Erythroblast (primary cell): ENCODE measurements at places on chromosomes 7 and 10.

- peak; percentile 26 for DNase-seq
These were observed 3.0 kb downstream of the KMT2E start for GRCh38 chr7:105016709-105017656.

GRCh38 chr7:55084307-55084706 is 65.5 kb downstream of the EGFR start:
- no peak for DNase-seq

- no peak for DNase-seq
These were observed 124.9 kb upstream of the HDAC9 start for GRCh38 chr7:18370633-18371032.

GRCh38 chr7:46811529-46811928 is 770.4 kb downstream of the TNS3 start:
- DNase-seq = no peak

GRCh38 chr10:34547291-34547690 is 267.8 kb downstream of the PARD3 start:
- DNase-seq = no peak

- DNase-seq = no peak
These were observed 82.9 kb upstream of the PDCD4 start for GRCh38 chr10:110788620-110789385.

- no peak for DNase-seq
These were observed 24.5 kb downstream of the PITRM1 start for GRCh38 chr10:3148041-3148440.

DNA sequence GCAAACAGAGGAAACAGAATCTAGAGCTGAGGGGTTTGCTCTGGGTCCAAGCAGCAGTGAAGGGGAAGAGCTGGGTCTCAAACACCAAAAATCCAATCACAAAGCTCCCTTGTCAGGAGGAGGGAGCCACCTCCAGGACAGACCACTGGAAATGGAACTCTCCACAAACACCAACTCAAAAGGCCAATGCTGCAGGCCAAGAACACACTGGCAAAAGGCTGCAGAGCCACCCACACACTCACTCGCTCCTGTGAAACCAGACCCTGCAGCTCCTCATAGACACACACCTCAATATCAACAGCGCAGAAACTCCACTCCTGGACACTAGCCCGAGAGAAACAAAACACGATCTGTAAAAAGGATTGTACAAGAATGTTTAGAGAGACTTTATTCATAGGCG is 213.5 kb downstream of the PTPRN2 start:
- no peak for DNase-seq

DNA sequence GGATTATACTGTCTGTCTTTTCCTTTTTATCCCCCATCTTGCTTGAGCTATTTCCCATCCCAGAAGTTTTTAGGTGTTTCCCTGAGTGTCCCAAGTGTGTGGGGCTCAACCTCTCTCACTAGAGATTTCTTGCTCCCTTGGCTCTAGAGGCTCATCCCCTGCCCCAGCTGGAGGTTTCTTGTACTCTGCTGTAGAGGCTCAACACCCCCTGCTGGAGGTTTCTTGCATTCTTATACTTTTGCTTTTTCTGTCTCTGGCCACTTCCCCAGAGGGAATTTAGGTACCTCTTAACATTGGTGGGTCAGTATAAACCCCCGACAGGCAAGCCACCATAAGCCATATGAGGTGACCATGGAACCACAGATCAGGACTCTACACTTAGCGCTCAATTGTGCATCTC is 114.2 kb upstream of the FAM3C start:
- peak; percentile 1 for DNase-seq

GRCh38 chr10:66021423-66021822 is 904.4 kb upstream of the LRRTM3 start:
- DNase-seq = no peak

- no peak for DNase-seq
These were observed 207.9 kb downstream of the CACNA2D1 start for GRCh38 chr7:82235713-82236112.

DNA sequence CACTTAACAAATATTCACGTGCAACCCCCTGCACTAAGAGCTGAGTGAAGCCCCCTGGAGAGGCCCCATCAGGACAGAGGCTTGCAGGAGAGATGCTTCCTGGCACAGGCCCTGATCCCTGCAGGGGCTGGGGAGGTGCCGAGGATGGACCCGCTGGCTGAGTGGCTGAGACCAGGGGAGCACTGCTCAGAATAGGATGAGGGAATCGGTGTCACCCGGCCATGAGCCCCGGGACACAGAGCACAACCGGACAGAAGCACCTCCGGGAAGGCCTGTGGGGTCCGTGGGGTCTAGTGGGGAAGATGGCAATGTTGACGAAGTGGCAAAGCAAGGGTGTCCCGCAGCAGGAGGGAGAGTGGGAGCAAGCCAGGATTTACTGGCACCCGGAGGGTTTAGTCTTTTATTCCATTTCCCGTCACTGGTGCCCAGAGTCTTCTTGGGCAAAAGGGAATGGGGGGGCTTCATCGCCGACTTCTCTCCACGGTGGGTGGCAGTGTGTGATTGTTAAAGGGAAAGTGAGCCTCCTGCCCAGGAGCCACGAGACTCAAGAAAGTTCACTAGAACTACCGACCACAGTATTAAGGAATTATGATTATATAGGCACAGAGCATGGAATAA is 140.7 kb downstream of the ADARB2 start:
- DNase-seq = no peak

DNA sequence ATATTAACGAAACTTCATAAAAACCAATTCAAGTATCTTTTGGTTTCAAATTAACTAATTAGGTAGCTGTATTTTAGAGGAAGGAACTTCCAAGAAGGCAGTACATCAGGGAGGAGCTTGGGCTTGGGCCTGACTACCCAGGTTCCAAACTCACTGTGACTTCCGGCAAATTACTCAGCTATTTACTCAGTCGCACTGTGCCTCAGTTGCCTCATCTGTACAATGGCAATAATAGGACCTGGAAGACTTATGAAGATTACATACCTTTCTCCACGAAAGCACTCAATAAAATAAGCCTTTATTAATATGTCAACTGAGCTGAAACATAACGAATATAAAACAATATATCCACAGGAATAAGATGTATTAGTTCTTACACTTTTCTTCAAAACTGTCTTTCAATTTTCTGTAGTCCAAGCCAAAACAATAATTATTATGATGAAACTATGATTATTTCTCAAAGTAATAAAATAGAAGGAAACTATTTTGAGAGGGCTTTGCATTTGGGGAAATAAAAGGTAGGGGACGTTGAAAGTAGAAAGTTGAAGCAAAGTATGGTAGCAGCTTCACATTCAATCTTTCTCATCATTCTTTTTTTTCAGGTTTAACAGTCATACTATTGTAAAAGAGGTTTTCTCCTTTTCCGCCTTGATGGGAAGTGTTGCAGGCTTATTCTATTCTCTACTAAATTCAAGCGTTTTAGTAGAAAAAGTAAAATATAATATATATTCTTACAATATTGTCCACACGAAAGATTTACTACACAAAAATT is 10.5 kb upstream of the EBLN1 start:
- DNase-seq = peak; percentile 23
